ENCODE measurements at places on chromosomes 13 and 19.

- no peak for DNase-seq
Measured at GRCh38 chr19:30249911-30250310, 122.3 kb upstream of the ZNF536 start.

GRCh38 chr19:43983544-43983911, 460 bp upstream of the ZNF155 start:
- DNase-seq, result no peak

DNA sequence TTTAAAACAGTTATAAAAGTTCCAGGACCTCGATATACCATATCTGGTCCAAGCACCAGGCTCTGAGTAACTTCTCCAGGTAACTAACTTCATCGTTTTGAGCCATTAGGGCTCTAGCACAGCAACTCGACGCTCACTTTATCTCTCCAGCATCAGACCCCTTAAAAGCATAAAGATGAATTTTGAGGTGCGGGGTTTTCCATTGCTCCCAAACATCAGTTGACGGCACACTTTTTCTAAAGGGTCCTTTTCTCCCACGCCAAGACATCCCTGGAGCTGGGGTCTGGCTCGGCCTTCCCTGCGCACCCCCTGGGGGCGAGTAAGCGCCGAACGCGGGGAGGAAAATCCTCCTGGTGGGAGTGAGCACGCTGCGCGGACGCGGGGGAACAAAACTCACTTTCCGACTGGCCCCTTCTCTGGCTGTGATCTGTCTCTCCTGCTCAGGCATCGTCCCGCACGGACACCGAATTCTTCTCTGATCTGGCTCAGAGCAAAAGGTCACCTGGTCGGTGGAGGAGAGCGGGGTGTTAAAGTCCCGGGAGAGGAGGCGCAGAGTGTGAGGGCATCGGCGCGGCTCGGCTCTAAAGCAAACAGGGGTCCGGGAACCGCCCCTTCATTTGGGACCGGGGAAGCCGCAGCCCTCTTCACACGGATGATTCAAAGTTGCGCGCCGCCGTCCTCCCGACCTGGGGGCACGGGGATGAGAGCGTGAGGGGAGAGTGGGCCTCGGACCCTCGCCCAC, at the start of gene ATP7B:
TSS of gene ATP7B (minus strand) at position 561 of the 742 bp plus-strand sequence. CDS start at position 448, 113 bp downstream.
- DNase-seq, result no peak

DNA sequence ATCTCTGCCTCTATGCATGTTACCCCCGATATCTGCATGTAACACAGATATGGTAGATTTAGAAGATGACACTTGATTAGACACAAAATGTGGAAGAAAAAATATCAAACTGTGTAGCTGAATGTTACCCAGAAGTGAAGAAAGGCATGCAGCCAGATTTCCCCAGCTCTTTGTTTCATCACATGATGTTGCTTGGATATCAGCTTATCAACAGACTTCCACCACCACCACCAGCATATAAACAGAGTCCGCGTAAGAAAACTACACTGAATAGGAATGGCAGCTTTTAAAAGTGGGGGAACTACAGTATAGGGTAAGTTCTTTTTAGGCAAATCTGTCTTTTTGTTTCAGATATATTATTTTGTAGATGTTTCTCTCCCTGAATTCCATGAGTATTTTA, at the start of gene FAM216B:
TSS of gene FAM216B (plus strand) at position 233 of the 400 bp plus-strand sequence. CDS start 2,484 bp downstream, outside the sequence.
- DNase-seq, result no peak

- DNase-seq, result peak; percentile 95
Measured at GRCh38 chr13:41827507-41828213, 133.2 kb downstream of the VWA8 start.

- DNase-seq, result no peak
Measured at GRCh38 chr19:42488783-42489521, 39.3 kb downstream of the CEACAM1 start.
